ENCODE measurements at places on chromosomes 11 and 22.

DNA sequence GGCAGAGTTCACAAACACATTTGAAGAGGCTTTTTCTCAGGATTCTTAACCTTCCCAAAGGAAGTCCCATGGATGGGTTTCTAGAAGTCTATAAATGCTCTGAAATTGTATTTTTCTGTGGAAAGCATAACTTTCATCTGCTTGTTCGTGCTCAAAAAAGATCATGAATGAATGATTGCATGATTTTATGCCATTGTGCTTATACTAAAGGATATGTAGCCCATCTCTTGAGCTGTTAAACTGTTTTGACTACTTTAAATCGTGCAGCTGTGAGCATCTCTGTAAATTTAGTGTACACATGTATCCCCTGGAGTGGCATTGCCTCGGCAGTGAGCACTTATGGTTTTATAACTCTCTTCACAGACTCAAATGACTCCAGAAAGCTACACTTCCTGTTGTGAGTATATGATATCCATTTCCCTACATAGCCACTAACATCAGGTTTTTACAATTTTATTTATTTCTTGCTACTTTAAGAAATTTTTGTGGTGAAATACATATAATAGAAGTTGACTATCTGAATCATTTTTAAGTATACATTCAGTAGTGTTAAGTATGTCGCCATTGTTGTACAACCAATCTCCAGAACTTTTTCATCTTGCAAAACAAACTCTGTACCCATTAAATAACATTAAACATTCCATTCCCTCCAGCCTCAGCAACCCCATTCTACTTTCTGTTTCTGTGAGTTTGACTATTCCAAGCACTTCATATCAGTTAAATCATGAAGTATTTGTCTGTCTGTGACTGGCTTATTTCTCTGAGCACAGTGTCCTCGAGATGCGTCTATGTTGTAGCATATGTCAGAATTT, 8.0 kb downstream of the NEAT1 start:
- no peak for DNase-seq

GRCh38 chr11:73283276-73284000, 11.3 kb downstream of the P2RY6 start:
- no peak for DNase-seq

- no peak for DNase-seq
These were observed 11.2 kb upstream of the TPCN2 start for GRCh38 chr11:69037544-69037943.

- DNase-seq = no peak
These were observed 2.2 kb downstream of the CALCA start for GRCh38 chr11:14969901-14970323.

- DNase-seq = no peak
These were observed 698.5 kb downstream of the KCNA4 start for GRCh38 chr11:29318134-29318845.

- no peak for DNase-seq
These were observed 99.0 kb downstream of the BRD1 start for GRCh38 chr22:49728570-49729271.

- DNase-seq = no peak
These were observed 4.6 kb downstream of the SOX10 start for GRCh38 chr22:37979782-37980181.
